ENCODE measurements at places on chromosomes 2 and 18.

DNA sequence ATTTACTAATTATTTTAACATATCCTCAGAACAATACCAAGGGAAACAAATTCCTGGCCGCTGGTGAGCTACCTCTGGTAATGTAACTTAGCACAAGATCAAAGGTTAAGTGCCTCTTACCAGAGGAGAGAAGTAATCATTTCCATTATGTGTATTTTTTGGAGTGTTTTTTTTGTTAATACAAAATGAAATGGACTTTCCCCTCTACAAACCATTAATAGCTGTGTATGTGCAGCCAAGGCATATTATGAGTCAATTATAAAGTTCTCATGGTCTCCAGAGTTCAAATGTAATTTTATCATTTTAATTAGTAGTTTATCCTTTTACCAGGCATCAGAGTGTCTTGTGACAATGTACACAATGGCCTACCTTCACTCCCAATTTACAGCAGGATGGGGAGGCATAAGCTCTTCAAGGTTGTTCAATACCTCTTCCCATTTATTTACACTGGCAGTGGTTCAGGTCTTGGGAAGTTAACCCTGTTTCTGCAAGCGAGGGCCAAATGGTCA lies 242.2 kb downstream of the TGIF1 start:
- DNase-seq = no peak

- DNase-seq = no peak
Measured at GRCh38 chr2:134443814-134444480, 190.1 kb downstream of the MGAT5 start.

DNA sequence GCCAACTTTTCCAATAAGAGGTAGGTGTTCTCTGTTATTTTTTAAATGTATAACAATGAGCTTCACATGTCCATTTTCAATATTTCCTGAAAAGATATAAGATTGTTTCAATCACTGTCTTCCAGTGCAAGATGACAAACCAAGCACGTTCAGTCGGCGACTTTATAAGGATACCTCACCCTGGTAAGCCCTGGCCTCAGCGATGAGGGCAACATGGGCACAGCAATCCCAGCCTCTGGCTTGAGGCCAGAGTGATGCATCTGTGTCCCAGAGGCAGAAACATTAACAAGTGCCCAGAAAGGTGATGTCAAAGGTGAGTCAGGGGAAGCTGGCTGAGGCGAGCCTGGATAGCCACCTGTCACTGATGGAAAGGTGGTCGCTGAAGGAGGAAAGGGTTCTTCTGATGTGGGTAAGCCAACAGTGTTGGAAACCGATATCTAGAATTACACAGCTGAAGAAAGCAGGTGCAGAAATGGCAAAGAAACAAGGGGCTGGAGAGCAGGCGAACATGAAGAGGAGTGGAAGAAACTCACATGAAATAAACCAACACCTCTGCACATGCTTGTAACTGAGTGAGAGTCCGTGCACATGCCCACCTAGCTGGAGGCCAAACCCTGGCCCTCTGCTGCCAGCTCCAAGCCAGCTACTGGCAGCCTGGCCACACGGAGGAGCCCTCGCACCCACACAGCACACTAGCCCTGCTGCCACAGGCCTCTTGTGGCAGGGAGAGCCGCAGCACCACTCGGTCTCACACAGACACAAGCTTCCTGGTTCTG lies 65.5 kb downstream of the FBXO15 start:
- DNase-seq = peak; percentile 27

DNA sequence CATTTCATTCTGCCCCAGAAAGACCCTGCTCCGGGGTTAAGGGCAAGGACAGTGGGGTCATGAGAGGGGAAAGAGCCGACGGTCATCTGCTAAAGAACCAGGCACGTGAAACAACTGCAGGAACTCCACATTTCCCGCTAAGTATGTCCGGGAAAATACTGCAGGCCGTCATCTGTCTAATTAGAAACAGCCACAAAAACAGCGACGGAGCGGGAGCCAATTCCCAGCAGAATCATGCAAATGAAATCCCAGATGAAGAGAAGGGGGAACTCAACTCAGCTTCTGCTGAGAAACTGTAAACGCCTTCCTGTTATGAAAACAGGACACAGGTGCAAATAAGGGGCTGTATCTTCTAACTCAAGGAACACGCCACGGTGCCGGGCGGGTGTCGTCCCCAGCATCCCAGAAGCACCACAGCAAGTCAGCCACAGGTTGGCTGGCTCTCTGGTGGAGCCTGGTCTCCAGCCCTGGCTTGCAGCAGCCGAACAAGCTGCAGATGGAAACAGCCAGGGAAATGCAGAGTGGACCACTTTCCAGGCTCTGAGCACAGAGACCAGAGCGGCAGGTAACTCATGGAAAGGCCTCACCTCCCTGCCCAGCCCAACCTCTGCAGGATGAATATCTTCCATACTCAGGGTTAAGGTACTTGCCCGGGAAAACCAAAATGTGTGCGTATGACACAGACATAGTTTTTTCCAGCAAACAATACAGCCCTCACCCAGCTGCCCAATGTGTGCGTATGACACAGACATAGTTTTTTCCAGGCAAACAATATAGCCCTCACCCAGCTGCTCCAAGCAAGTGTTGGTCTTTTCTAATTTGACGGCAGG lies 28.9 kb downstream of the PXDN start:
- DNase-seq = no peak

GRCh38 chr2:240455647-240456446 lies 20.4 kb downstream of the GPC1 start:
- no peak for DNase-seq

DNA sequence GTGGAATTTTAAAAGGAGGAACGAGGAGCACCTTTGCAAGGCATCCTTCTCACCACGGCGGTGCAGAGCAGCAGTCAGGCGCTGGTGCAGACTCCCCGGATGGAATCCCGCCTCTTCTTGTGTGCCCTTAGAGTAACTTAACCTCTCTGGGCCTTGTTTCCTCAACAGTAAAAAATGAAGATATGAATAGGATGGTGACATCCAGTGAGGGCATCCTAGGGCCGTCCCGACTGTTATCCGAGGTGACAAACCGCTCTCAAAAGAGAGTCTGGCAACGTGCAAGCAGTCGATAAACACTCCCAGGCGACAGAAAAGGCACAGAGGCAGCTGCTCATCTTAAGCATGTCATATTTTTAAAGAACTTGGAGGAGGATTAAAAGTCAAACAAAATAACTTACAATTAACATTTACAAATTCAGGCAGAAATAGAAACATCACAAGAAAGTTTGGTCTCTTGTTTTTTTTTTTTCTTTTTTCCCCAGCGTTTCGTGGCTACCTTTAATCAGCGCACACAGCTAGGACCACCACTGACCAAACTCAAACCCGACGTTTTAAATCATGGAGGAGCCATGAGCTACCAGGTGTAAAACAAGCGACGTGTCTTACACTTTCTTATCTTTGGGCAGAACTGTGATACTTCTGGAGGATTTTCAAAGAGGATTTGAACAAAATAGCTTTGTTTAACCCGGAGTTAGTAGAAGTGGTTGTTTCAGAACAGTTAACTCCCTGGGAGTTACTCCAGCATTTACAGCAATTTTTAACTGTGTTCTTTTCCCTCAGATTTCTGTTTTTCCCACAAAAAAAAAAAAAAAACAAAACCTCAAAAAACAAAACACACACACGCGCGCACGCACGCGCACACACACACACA lies 2.1 kb downstream of the MBP start:
- DNase-seq = no peak

DNA sequence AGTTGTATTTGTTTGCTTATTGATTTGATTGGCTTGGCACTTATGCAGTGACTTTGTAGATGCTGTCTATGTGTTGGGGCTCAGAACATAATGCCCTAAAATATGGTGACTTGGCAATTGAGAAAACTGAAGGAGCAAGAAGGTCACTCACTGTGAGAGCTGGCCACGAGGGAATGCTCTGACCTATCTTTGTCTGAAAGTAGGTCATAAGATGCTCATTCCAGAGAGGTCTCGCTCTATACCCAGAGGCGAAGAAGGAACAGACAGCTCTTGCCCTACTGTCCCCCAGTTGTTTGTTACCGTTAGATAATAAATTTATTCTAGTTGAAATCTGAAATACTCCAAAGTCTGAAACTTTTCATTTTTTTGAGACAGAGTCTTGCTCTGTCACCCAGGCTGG lies 158.5 kb downstream of the TGIF1 start:
- no peak for DNase-seq

DNA sequence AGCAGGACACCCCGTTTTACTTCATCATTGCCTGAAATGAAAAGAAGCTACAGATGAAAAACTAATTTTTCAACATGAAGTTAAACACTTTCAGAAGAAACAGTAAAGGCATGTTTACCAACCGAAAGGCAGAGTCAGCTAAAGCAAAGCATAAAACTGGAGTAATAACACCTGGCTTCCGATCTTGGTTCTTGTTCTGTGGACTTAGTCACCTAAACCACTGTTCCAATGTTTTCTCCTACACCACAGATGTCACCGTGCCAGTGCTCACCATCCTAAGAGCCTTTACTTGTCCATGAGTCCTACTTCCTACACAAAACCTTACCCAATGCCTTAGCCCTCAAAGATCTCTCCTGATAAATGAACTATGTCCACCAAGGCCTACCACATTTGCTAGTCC lies 13.5 kb downstream of the MCM6 start:
- no peak for DNase-seq

- no peak for DNase-seq
Measured at GRCh38 chr18:61435064-61435652, 101.9 kb downstream of the CDH20 start.

DNA sequence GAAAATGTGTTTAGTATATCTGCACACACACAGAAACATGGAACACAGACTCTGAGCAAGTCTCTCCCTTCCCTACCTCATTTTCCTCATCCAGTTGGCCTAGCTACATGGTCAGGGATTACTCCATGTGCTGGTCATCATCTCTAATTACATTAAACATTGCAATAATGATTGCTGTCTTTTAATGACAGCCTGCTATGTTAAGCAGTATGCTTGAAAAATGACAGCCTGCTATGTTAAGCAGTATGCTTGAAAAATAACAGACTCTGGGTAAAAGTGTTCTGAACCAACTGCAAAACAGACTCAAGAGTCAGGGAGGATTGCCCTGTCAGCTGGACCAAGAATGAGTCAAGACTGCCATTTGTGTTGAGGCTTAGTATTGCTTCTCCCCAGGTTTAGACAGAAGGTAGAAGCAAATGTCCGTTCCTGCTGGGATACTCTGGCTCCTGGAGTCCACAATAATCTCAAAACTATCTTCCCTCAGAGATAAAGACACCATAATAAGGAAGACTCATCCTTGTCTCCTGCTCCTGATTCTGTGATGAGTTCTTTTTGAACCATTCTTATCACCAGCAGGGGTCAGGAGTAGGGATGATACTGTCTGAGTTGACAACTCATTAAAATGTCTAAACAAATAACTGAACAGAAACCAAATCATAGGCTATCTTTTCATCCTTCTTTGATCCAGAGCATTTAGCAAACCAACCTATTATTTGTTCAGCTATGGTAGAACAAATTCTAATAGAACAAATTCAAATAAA lies 57.7 kb downstream of the CCDC93 start:
- DNase-seq = no peak

DNA sequence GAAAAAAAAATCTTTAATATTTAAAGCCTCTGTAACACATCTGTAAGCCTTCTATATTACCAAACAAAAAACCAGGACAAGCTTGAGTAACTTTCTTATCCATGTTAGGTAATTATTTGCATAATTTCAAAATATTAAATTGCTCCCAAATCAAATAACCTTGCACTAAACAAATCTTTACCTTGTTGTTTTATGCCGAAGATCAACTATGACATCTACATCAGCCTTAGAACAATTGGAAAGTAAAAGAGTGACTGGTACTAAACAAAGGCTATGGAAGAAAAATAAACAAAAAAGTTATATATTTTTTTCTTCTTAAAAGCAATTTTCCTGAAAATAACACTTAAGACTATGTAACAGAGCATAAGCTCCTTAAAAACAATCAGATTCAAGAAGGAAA lies 71.2 kb upstream of the SLC25A52 start:
- no peak for DNase-seq

- DNase-seq = no peak
Measured at GRCh38 chr2:174449033-174449432, 37.8 kb downstream of the GPR155 start.

- no peak for DNase-seq
Measured at GRCh38 chr2:152278526-152278925, 56.4 kb upstream of the FMNL2 start.

DNA sequence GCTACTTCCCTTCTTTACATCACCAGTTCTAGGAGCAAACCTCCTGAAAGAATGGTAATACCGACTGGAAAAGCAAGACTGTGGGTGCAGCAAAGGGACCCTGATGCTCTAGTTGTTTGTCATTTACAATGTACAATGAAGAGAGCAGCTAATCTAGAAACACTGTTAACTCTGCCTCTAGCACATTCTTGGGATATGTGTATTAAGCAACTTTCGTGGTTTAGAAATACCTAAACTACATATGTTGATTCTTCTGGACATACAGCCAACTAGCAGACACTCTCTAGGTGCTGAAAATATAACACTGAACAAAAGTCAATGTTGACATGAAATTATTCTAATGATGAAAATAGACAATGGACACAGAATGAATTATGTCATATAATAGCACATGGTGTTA lies 440.3 kb upstream of the MC4R start:
- DNase-seq = no peak

GRCh38 chr2:7468955-7469354 lies 551.7 kb downstream of the RNF144A start:
- DNase-seq = no peak

GRCh38 chr2:208415897-208416296 lies 9.3 kb downstream of the PTH2R start:
- DNase-seq = no peak

- no peak for DNase-seq
Measured at GRCh38 chr2:127589358-127589757, 53.9 kb downstream of the MYO7B start.

GRCh38 chr2:46954951-46955571 lies 39.5 kb upstream of the MCFD2 start:
- peak; percentile 96 for DNase-seq

- no peak for DNase-seq
Measured at GRCh38 chr2:11419781-11420180, 46.2 kb downstream of the E2F6 start.

GRCh38 chr18:61820882-61821281 lies 71.9 kb downstream of the RNF152 start:
- DNase-seq = no peak

DNA sequence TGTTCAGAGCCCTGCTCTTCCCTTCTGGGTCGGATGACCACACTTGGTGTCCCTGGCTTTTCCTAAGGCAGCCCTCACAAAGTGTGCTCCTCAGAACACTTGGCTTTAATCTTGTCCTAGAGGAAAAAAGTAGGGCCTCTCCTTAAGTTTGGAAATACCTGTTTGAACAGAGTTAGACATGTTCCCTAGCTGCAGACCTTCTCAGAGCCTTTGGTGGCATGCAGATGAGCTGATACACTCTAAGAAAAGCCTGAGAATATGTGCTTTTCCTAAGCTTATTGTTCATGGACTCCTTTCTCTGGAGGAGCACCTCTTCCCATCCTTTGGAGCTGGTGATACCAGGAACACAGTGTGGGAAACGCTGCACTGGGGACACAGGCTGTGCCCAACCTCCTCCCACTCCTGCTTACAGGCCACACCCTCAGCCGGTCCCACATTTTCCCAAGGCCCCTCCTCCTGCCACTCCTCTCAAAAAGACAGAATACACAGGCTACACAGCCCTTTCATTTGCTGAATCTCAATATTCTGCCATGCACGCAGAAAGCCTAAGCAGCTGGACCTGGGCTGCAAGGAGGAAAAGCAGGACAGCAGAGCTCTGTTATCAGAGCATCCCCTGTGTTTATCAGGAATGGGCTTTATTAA lies 443.6 kb downstream of the NBAS start:
- no peak for DNase-seq
